Sciatic nerve (tissue), 2 donors: ENCODE measurements at places on chromosomes 2 and 18.

- DNase-seq = no peak
These were observed 65.8 kb downstream of the ETAA1 start for GRCh38 chr2:67462738-67463496.

DNA sequence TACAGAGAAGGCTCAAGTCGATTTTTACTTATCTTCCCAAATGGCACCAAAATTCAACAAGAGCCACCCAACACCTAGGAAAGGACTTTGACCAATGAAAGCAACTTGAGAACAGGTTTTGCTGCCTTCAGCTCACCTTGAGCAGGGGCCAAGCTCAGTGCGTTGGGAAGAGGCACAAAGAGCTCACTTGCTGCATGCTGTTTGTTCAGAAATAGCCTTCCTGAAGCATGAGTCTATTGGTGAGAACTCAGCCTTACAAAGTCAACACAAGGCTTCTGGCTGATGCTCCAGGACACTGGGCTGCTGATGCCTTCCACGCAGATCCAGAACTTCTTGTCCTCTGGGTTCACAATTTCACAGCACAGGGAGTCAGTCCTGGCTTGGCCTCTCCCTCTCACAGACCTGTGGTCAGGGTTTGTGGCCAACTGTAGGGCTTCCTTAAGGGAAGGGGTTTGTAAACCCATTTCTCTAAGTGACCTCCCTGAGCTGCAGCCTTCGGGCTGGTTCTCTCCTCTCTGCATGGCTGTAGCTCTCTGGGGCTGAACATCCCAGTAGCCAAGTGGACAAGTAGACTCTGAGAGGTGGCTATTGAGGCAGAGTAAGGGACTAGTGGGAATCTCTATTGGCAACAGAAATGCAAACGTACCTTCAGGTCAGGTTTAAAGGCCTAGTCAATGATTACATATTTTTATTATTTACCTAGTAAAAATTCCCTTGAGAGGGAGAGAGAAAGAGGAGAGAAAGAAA, 124.7 kb upstream of the GATA6 start:
- DNase-seq = no peak

- peak; percentile 68 for DNase-seq
These were observed 1.1 kb upstream of the DUSP2 start for GRCh38 chr2:96146153-96146880.

DNA sequence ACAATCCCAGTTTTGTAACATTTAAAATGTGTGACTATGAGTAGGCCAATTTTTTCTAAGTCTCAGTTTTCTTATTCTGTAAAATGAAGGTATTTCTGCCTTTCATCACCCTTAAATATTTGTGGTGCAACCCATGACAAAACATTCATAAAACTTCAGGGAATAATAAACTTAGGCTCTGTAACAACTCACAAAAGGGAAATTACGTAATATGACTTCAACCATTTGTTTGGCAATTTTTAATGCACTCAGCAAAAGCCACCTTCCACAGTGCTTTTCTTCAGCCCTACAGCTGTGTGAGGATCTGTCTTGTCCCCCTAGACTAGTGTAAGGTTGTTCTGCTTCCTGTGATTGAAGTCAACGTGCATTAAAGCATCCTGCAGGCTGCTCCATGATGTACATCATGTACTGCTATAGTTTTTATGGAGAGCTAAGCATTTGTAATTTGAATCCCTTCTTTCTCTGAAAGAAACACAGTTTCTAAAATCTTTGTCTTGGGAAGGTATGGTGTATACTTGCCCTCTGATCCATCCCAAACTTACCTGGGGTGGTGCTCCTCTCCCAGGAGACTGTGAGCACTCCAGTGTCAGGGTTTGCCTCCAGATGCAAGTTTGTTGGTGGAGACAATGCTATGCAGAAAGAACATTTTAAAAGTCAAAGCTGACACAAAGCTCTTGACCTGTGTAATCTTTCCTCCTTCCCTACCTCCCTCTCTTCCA, 39.1 kb downstream of the FN1 start:
- DNase-seq = no peak

GRCh38 chr18:48321536-48321935, 87.6 kb downstream of the ZBTB7C start:
- no peak for DNase-seq

DNA sequence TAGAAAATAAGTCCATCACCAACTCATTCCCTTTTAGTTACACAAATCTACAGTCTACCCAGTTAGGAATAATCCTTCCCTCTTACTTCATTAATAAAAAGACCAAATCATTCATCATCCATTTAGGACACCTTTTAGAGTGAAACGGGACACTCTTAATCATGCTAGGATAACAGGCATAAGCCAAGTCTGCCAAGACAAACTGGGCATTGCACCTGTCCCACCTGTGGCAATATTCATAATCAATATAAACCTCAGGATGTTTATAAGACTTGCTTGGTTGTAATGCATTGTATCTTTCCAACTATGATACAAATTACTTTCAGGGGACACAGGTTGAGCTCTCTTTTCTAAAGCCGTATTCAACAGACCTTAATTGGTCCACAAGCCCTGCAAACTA, 82.7 kb upstream of the SH3BP4 start:
- no peak for DNase-seq

- no peak for DNase-seq
These were observed 16.2 kb upstream of the MREG start for GRCh38 chr2:216029416-216030129.

DNA sequence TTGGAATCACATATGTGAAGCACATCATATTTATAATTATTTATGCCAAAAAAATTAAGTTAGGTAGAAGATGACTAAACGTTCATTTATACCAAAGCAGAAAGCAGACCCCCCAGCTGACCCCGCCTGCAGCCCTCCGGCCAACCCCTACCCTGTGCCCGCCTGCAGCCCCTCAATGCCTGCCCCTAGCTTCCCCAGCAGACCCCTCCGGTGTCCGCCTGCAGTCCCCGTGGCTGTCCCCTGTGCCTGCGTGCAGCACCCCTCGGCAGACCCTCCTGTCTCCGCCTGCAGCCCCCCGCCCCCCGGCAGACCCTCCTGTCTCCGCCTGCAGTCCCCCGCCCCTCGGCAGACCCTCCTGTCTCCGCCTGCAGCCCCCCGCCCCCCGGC, 136.2 kb downstream of the NFATC1 start:
- peak; percentile 46 for DNase-seq
